ENCODE measurements at places on chromosomes 12 and 14.

GRCh38 chr14:71534506-71534905, 397.7 kb upstream of the RGS6 start:
- no peak for DNase-seq

DNA sequence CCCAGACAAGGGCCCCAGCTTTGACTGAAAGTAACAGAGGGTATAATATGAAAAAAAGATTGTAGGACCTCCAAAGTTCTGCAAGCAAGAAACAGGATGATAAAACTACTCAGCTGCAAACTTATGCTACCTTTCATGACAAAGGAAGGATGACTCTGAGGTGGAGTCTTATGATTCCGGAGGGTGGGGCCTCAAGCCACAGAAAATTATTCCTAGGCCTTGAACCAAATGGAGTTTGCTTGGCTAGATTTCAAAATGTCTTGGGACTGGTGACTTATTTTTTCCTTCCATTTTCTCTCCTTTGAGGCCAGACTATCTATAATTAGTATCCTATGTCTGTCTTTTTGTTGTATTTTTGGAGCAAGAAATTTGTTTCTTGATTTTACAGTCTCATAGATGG, 336.4 kb downstream of the LRIG3 start:
- DNase-seq, result no peak

GRCh38 chr14:56815745-56816144, 5.5 kb upstream of the OTX2 start:
- DNase-seq, result no peak

DNA sequence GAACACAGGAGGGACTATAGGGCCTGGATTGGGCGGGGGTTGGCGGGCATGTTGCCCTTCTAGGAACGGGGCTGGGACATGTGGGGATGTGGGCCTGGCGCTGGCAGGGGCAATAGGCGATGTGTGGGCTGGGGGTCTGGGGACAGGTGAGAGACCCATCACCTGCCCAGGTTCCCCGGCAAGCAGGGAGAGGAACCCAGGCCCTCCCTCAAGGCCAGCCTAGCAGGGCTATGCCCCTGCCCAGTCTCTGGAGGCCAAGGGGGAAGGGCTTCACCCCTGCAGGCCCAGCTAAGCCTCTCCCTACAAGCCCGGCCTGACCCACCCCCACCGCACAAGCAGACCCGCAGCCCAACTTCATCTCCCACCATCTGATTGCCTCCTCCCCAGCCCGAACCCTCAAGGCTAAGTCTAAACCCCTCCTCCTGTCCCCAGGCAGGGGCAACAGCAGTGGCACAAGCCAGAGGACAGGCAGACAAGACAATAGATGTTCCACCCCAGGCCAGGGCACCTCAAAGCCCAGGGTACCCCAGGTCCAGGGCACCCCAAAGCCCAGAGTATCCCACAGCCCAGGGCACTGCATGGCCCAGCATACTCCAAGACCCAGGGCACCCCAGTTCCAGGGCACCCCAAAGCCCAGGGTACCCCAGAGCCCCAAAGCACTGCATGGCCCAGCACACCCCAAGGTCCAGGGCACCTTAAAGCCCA, 6.5 kb downstream of the JAG2 start:
- DNase-seq, result no peak

GRCh38 chr12:111368291-111368787, 556 bp downstream of the PHETA1 start:
- no peak for DNase-seq

DNA sequence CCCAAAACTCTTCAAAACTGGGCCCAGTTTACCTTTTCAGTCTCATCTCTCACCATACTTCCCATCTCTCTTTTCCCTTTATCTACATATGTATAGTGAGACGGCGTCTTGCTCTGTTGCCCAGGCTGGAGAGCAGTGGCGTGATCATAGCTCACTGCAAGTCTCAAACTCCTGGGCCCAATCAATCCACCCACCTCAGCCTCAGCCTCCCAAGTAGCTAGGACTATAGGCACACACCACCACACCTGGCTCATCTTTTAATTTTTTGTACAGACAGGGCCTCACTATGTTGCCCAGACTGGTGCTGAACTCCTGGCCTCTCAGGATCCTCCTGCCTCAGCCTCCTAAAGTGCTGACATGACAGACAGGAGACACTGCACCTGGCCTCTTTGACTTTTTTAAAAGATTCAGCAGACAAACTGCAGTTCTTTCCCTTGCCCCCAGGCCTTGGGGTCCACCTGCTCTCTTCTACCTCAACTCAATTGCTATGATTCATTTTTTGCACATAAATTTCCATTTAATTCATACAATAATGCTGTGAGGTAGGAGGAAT, 33.6 kb downstream of the TFCP2 start:
- no peak for DNase-seq

GRCh38 chr14:98853063-98853729, 418.8 kb downstream of the BCL11B start:
- no peak for DNase-seq

- peak; percentile 23 for DNase-seq
Measured at GRCh38 chr12:76545486-76545885, 14.1 kb downstream of the OSBPL8 start.

- DNase-seq, result no peak
Measured at GRCh38 chr14:32072676-32073075, 4.4 kb upstream of the ARHGAP5 start.

GRCh38 chr14:49641697-49642129, 6.7 kb upstream of the DNAAF2 start:
- DNase-seq, result no peak

DNA sequence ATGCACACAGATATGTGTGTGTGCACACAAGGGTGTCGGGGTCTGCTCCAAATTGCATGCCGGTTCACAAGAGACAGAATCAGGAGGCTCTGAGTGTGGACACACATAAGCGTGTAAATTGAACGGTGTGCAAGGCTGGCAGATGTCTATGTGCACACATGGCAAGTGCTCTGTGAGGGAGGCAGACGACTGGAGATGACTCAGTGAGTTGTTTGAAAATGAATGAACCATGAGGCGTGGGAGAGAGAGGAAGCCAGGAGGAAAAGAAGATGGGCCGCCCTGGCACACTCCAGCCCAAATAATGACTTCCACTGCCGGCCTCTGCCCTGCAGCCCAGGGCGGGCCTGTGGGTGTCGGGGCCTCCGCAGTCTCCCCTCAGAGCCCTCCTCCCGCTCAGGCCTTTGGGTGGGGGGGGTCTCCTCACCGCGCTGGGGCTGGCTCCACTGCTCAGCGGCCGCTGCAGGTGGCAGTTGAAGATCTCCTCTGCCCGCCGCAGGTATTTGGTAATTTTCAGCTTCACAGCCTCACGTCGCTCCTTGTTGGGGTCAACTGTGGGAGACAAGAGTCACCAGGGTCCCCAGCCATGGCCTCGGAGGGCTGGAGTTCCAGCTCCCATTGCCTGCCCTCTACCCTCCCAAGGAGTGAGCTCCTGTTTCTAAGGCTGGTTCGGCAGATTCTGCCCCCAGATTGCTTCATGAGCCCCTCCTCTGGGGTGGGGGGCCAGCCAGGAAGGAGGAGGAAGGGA, 3.5 kb downstream of the RPS6KL1 start:
- DNase-seq, result no peak

DNA sequence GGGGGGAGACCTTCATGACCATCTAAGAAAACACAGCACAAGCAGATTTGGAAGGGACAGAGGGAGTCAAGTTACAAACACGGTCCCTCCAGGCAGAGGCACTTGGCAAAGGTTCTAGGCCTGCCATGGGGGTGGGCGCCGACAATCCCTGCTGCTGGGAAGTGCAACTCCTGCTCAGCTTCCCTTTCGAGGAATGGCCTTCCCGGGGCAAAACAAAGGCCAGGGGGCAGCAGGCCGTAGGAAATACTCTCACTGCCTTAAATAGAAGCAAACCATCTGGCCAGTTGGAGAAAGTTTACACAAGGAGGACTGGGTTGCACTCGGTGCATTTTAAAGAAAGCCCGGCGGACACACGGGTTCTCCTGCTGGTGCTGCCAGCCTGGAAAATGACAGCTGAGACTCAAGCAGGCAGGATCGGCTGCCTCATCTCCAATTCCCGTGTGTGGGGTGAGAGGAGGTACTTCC, 65.8 kb downstream of the ITPK1 start:
- DNase-seq, result no peak

GRCh38 chr12:93225094-93225493, 152.6 kb upstream of the NUDT4 start:
- DNase-seq, result no peak

DNA sequence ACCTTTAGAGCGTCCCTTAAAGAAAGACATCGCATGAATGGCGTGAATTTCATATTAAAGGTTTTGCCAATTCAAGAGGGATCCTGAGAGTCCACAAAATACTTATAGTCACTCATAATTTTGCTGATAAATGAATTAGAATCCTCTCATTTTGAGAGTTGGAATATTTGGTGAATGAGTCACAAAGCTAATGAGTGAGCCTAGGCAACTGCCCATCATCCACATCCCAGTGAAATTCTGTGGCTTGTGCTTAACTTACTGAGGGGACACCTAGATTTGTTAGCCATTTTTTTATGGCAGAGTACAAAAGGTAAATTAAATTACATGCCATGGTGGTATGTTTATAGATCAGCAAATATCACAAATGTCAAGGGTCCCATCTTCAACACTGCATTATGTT, 12.7 kb upstream of the NOXRED1 start:
- no peak for DNase-seq

DNA sequence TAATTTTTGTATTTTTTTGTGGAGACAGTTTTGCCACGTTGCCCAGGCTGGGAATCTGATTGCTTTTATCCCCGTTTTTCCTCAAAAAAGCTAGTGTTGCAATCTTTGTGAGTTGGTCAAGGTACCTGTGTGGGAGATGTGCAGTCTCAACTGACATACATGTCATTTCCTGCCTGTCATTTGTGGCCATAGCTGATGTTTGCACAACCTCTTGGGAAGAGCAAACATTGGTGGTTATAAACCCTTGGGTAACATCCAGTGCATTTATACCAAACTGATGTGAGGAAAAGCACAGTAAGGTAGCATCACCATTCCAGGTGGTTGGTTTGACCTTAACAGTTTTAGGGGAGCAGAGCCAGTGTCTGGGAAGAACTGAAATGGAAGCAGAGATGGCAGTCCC, 54.7 kb downstream of the ATG14 start:
- DNase-seq, result no peak

DNA sequence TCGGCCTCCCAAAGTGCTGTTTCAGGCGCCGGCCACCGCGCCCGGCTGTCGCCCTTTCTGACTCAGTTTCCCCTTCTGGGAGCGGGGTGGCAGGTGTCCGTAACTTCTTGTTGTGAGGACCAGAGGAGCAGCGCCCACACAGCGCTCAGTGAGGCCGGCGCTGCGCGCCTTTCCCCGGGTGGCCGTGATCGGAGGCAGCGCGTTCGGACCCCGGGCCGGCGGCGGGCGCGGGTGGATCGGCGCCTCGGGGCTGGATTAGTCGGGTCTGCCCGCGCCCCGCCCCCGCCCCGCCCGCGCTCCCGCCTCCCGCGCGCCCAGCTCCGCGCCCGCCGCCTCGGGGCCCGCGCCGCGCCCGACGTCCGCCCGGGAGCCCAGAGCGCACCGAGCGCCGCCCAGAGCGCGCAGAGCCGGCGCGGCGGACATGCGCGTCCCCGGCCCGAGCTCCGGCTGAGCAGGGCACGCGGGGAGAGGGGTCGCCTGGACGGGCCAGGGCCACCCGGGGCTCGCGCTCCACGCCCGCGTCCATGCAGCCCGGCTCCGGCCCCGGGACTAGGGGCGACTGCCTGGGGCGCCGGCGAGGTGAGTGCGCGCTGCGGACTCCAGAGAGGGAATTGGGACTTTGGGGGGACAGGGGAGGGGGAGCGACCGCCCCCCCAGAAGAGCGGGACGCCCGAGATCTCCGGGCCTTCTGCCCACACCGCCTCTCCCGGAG, 50.6 kb downstream of the LRCOL1 start:
- DNase-seq, result peak; percentile 33

GRCh38 chr12:123765504-123766035, 3.5 kb downstream of the DNAH10 start:
- DNase-seq, result no peak

GRCh38 chr12:69633061-69633460, 22.4 kb upstream of the LRRC10 start:
- peak; percentile 4 for DNase-seq

- no peak for DNase-seq
Measured at GRCh38 chr12:57128519-57129247, 400 bp downstream of the LRP1 start.

- no peak for DNase-seq
Measured at GRCh38 chr12:12776261-12776660, 9.2 kb upstream of the APOLD1 start.

GRCh38 chr12:120047072-120047471, 58.0 kb downstream of the BICDL1 start:
- no peak for DNase-seq

DNA sequence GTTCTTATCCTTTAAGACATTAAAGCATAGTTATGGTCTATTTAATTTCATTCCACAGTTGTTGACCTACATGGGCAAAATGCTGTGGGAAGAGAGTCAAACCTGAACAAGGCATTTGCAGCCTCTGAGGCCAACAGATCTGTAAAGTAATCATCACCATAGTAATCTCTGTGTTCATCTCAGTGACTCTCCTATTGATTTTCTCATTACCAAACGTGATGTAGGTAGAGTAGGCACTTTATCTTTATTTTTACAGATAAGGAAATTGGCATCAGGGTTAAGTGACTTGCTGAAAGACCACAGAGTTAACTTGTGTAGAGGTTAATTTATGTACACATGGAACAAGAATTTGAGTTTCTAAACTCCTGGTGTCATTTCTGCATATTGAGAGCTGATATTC, 203.0 kb downstream of the ESR2 start:
- no peak for DNase-seq

- no peak for DNase-seq
Measured at GRCh38 chr14:90692061-90692460, 124.2 kb downstream of the TTC7B start.

GRCh38 chr14:64509036-64509435, 4.5 kb downstream of the ZBTB1 start:
- DNase-seq, result no peak

- no peak for DNase-seq
Measured at GRCh38 chr12:56346675-56347074, 8.0 kb downstream of the IL23A start.

DNA sequence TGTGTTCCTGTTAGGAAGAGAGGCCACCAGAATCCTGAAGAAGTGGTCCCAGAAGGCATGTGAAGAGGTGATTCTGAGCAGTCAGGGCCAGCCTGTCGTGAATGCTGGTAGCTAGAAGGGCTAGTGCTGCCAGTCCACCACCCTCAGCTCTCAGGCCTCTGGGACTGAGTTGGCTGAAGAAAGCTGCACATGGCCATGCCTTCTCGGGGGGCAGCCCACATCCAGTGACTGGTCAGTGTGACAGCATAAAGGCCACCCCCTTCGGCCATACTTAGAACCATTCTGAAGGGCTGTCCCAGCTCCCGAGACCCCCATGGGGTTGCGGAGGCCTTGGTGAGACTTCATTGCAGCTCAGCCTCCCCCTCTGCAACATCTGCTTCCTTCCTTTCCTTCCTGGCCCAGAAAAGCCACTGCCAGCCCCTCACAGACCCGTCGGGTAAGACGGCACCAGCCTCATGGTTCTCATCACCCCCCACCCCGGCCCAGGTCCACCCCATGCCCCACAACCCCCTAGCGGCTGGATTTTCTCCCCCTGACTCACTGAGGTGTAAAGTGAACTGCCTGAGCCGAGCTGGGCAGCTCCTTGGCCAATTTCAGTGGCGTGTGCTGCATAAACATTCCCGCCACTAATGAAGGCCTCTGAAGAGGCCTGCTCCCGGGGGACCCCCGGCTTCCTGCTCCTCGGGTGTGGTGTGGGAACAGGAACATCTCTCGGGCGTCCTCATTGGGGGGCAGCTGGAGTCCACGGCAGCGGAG, 49.5 kb upstream of the DIO3 start:
- no peak for DNase-seq

GRCh38 chr14:104993306-104993705, 7.7 kb downstream of the CLBA1 start:
- no peak for DNase-seq

Data from activated CD4-positive, alpha-beta T cell treated with anti-CD3 and anti-CD28 coated beads, Interleukin-2, amount 50 U/mL, for 16 hours (primary cell).